IPS DF 6.9 (cell line): ENCODE measurements at places on chromosomes 5 and 9.

DNA sequence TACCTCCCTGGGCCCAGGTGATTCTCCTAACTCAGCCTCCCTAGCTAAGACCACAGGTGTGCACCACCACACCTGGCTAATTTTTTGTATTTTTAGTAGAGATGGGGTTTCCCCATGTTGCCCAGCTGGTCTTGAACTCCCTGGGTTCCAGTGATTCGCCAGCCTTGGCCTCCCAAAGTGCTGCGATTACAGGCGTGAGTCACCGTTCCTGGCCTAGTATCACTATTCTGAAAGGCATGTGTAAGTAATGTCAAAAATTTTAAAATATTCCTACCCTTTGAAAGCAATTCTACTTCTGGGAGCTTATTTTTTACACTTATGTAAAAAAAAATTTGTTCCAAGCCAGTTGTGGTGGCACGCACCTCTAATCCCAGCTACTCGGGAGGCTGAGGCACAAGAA is 27.1 kb upstream of the TLE1 start:
- no peak for DNase-seq

DNA sequence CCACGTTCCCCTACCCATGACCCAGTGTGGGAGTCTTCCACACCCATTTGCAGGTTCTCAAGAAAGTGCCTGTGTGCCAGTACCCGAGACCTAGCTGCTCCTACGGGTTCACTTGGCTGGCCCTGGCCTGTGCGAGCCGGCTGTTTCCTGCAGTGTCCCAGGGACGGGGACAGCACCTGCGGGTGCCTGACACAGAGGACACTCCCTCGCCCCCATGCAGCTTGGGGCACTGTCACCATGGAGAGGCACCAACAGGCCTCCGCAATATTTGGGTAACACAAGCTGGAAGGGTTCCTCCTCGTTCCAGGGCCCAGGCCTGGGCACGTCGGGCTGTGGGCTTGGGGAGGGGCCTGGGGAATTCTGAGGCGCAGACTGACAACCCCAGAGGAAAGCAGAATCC is 41.4 kb downstream of the DUSP1 start:
- DNase-seq, result no peak

DNA sequence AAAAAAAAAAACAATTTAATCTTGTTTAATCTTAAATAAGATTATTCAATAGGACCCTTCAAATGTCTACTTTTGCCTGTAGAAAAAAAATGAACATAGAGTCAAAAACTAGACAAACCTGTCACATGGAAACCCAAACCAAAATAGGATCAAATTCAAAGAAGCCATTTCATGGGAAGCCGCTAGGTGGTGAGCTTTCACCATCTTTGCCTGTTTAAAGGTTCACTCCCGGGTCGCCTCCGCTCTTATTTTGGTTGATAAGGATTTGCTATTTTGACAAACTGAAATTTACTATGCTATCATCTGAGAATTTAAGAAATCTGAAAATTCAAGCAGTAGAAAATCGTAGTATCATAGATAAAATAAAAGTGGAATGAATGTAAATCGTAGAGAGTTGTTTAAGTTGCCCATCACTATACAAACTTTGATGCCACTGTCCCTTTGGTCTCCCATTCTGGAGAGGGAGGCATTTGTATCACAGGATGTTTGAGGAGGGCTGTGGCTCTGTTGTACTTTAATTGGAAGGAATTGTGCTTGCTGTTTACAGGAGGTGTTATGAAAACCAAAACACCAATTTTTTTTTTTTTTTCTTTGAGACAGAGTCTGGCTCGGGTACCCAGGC is 43.5 kb upstream of the DNAH5 start:
- DNase-seq, result no peak

- no peak for DNase-seq
These were observed 40.2 kb downstream of the PDE6A start for GRCh38 chr5:149904293-149904886.

GRCh38 chr9:93058355-93059010 is at the start of gene SUSD3:
SUSD3 (plus strand) TSS chr9:93058701; CDS start chr9:93058743, 42 bp downstream.
- DNase-seq, result peak; percentile 54

GRCh38 chr5:166302166-166302565 is 1989.3 kb upstream of the WWC1 start:
- no peak for DNase-seq

GRCh38 chr9:110537841-110538646 is 41.5 kb downstream of the SVEP1 start:
- DNase-seq, result no peak

DNA sequence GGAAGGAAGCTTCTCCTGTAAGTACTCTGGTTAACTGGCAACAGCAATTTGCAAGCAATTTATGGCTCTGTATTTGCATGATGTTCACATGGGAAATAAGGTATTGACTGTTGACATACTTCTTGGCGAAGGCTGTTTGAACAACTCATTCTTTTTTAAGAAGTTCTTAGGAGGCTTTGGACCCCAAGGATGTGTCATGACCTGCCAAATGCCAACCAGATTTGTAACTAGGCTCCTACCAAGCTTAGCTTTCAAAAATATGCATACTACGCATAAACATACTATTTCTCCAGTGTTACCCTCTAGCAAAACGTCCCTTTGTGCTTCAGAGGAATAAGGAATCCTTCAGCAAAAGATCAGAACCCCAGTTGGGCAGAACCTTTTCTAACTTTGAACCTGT is 165.2 kb upstream of the MSX2 start:
- DNase-seq, result no peak

DNA sequence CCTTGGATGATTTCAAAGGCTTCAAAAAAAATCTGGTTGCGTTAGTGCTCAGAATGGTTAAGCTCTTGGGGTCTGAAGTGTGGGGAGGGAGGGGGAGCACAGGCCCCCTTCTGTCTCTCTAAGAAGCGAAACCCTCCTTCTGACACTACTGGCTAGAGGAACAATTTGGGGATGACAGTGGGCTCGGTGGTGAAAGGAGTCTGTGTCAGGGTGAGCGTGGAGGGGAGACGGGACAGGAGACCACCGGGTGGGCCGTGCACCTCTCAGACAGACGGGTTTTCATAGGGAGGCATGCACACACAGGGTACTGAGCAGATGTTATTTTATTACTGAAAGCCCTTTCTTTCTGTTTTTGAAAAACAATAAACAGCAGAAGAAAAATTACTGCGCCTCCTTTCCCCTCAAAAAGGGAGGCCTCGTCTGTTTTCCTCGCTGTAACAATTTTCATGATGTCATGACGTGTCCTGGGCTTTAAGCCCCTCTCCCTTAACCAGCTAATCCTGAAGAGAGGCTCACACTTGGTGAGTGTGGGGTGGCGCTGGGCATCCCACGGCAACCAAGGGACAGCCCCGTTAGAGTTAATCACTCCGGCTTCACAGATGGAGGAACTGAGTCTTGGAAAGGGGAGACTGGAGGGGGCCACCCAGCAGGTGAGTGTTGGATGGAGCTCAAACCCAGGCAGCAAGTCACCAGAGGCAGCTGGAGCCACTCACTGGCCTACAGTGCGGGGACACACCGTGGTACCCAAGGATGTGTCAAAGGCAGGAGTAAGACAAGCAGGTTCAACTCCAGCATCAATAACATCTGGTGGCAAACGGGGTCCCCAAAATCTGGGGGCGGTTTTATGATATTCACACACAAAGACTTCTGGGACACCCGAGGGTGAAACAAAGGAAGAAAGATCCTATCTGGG is 53.4 kb downstream of the PTCH1 start:
- no peak for DNase-seq

- no peak for DNase-seq
These were observed 888 bp downstream of the RABGAP1 start for GRCh38 chr9:122941582-122942234.

DNA sequence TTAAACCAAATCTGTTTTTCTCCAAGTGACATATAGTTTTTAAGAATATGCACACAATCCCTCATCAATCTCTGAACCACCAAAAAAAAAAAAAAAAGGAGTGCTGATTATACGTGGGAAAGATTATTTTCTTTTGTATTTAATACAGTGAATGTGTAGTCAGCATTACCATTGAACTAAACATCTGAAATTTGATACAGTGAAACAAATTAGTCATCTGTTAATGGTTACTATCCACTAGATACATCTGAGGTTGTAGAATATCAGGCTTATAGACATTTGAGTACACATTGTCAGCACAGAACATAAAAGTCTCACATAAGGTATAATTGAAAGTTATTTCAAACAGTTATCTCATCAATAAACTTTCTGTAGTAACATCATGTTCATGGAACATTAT is 87.0 kb downstream of the SLF1 start:
- no peak for DNase-seq

- DNase-seq, result no peak
These were observed 40.0 kb downstream of the MAPK9 start for GRCh38 chr5:180251887-180252286.

GRCh38 chr5:132344775-132345514 is 24.6 kb upstream of the SLC22A5 start:
- no peak for DNase-seq

- DNase-seq, result no peak
These were observed 12.4 kb downstream of the CDC37L1 start for GRCh38 chr9:4691795-4692194.

GRCh38 chr5:83636156-83636555 is 84.5 kb downstream of the HAPLN1 start:
- no peak for DNase-seq

GRCh38 chr9:21616082-21616778 is 134.1 kb upstream of the IFNE start:
- no peak for DNase-seq

DNA sequence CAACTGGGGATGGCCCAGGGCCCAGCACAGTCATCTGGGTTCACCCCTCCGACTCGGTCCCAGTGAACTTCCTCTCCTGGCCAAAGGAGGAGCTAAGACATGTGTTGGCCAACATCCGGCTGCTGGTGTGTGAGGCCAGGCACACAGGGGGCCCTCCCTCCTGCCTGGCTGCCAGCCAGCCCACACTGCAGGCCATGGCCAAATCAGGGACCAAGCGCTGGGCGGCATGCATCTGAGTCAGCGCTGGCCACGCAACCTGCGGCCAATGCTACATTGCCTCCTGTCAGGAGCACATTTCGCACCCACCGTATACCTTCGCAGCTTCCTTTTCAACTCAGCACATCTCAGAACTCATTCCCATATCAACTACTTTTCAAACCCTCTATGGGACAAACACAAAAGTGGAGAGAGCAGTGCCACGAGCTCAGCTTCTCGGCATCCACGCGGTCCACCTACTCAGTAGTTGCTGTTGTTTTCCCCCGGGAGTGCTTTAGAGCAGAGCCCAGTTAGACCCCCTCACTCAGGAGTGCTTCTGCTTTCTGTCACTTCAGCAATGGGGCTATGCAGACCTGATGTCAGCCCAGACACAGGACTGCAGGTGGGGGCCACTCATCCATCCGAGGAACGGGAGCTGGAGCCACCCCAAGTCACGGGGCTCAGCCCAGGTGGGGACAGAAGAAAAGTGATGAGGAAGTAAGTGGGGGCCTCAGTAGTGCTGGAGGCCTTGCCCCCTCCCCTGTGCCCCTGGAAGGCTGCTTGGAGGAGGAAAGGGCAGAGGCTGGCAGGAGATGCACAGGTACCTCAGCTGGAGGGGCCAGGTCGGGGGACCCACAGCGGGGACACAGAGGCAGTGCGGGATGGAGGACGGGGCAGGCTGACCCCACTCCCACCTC is 13.9 kb downstream of the NINJ1 start:
- DNase-seq, result no peak

GRCh38 chr9:477193-477592 is 262.5 kb downstream of the DOCK8 start:
- no peak for DNase-seq

DNA sequence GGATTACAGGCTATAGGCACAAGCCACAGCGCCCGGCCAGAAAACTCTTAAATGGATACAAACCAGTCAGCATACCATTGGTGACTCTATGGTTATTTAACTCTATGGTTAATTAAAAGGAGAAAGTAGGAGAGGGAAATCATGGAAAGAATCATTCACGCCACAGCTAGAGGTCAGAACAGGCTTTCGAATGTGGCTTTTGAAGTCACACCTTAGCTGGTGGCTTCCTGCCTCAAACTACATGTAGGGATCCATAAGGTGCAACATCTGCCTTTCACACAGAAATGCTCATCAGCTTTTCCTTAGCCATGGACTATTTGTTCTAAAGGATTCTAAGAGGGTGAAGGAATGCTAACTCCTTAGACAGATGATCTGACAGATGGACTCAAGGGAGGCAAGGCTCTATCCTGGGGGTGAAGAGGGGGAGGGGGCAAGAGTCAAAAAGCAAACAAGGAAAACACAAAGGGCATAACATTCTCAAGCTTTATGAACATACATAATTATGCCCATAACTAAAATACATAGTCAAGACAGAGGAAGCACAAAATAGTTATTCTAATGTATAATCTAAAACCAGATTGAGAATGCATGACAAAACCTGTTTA is 130.9 kb downstream of the EFNA5 start:
- DNase-seq, result no peak

DNA sequence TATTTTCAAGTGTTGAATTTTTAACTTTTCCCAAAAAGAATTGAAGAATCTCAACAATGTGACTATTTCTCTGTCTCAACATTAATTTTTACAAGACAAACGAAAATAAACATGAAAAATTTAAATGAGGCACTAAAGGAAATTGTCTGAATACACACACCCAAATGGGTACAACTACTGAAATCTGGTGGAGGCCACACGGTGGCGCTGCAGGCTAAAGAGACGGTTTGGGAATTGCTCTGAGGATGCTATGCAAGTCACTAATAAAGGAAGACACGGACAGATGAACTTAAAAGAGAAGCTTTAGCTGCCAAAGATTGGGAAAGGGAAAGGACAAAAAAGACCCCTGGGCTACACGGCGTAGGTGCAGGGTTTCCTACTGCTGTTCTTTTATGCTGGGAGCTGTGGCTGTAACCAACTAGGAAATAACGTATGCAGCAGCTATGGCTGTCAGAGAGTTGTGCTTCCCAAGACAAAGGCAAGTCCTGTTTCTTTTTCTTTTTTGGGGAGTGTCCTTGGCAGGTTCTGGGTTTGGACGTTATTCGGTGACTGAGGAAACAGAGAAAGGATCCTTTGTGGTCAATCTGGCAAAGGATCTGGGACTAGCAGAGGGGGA is at the start of gene PCDHB10:
TSS of gene PCDHB10 (plus strand) at position 244 of the 616 bp plus-strand sequence. CDS start at position 444, 200 bp downstream.
- no peak for DNase-seq

GRCh38 chr5:65137631-65138030 is 344.1 kb downstream of the ADAMTS6 start:
- DNase-seq, result no peak

DNA sequence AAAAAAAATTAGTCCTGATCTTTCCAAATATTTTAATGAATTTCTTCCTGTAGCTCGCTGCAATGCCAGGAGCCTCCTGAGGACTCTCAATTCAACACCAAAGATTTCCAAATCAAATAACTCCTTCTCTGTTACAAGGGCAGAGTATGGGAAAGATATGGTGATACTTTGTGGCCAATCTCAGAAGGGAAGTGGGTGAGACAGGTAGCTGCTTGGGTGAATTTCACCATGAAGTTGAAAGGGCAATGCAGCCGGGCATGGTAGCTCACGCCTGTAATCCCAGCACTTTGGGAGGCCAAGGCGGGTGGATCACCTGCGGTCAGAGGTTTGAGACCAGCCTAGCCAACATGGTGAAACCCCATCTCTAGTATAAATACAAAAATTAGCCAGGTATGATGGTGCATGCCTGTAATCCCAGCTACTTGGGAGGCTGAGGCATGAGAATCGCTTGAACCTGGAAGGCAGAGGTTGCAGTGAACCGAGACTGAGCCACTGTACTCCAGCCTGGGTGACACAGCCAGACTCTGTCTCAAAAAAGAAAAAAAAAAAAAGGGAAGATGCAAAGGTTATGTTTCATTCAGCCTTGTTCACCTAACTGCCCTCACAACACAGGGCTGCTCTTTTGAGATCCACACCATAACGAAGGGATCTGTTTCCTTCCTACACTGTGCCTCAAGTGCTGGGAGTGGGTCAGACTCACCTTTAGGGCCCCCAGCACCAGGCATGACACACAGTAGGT is 58.6 kb downstream of the PTPN3 start:
- DNase-seq, result no peak
